ENCODE measurements at places on chromosomes 12 and 14.

DNA sequence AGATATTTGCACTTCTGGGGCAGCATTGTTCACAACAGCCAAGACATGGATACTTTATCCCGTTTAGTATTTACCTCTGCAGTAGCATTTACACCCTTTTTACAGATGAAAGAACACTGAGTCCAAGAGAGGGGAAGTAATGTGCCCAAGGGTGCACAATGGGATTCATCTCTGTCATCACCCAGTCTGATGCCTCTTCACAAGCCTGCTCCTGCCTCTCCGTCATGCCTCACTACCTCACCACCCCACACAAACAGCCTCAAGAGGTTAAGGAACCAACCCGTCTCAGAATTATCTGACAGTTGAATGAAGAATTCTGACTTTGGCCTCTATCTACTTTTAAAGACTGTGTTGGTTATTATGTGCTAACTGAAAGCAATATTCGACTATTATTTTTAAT lies 368.4 kb downstream of the ATP23 start:
- no peak for DNase-seq

DNA sequence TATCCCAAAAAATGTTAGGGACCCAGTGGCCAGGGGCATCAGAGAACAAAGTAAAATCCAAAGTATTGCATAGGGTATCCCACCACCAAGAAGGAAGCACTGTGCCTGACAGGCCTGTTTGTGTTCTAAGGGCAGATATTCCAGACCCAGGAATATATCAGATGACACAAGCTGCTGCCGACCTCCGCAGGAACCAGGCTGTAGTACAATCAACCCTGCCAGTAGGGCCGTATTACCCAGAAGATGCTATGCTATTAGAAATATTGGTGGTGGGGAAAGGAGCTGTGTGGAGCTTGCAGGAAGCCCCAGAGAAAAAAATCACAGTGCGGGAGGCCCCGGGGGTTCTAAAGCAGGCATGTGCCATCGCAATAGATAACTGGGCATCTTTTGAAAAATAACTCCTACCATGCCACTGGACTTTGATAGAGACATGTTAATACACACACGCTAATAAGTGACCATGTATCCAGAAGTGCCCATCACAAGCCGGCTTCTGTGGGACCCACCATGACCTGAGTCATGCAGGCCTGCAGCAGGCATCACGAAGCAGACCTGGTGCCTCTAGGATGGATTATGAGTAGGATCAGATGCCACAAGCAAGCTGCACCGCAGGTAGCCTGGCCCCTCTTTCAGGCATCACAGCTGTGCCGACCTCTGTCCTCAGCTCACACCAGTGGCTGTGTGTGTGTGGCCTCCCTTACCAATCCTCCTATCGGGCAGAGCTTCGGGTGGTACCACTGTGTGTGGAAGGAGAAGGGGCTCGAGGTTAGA lies 242.7 kb downstream of the BCL11B start:
- no peak for DNase-seq

- DNase-seq: no peak
These were observed 94.4 kb downstream of the PTPRR start for GRCh38 chr12:70826156-70826555.

DNA sequence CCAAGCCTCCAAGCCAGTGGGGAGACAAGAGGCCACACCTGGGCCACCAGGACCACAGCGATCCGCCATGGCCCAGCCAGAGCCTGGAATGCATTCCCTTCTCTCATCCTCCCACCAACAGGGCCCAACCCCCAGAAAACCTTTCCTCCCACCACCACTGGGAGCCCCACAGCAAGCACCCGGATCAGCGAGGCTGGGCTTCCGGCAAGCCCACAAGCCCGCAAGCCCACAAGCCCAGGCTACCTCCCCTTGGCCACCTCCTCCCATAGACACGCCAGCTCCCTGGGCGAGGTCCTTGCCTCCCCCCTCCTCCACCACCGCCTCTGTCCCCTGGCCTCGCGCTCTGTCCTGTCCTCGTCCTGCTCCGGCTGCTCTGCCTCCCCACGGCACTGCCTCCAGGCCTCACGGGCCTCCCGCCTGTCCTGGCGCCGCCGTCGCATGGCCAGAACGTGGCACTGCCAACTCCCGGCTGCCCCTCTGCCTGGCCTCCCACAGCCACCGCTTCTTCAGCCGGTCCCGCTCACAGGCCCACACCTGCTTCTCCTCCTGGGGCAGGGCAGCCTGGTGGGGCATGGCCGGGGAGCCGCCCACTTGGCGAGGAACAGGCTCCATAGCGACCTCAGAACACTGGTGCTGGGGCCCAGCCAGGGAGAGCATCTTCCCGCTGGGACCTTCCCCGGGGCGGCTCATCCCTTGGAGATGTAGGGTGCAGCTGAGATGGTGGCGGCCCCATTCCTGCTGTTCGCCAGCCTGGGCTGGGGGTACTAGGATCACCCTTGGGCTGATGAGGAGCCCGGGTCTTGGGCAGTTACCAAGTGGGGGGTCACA lies 5.6 kb downstream of the CDK2AP1 start:
- no peak for DNase-seq

DNA sequence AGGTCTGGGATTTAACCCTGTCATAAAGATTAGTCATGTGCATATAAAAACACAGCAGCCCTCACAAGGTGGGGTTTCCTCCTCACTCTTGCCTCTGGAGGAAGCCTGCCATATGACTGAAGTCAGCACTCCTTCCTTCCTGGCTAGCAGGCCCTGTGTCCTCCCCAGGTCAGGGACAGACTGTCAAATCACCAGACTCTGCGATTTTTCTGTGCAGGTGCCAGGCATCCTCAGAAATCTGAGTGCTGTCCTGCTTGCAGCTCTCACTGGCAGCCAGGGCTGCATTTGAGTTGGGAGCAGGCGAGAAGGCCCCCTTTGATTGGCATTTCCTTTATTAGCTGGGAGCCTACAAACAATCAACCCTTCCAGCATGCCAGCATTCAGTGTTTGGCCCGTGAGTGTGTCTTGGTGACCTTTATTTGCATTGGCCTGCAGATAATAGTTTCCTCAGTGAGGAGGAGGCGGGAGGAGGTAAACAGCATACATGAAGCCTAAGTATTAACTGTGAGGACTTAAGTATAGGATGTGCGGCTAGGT lies 183.8 kb upstream of the ARHGAP5 start:
- DNase-seq: no peak

GRCh38 chr12:130815028-130815741 lies 23.9 kb downstream of the STX2 start:
- DNase-seq: no peak

- DNase-seq: no peak
These were observed 1.9 kb upstream of the SCFD1 start for GRCh38 chr14:30620178-30620577.

DNA sequence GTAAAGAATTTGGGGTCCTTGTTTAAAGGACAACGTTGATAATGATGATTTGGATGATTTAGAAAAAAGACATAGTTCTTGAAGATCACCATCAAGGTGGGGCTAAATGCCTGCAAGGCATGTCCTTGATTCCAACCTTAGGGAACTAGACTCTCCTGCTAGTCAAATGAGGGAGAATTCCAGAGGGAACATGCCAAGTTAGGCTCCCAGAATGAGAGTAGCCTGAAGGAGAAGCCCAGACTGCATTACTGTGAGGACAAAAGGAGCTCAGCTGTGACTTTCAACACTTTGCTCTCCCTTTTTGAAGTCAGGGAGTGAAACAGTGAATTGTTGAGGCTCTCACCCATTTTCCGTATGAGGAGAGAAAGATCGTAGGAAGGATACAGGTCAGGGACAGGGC lies 95.2 kb upstream of the TBX3 start:
- no peak for DNase-seq

DNA sequence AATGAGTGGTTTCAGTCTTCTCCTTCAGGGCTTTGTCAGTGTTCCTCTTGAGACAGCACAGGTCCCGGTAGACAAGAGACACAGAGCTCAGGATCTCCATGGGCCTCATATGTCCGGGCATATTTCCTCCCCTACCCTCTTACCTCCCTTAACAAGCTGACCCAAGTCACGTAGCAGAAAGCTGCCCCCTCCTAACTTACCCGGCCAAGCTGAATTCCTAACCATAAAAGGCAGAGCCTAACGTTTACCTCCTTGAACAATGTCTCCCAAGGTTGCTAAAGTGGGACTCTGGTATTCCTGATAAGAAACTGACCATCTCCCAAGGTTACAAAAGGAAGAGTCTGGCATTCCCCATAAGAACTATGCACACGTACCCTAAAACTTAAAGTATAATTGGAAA lies 182.2 kb upstream of the USP15 start:
- no peak for DNase-seq

DNA sequence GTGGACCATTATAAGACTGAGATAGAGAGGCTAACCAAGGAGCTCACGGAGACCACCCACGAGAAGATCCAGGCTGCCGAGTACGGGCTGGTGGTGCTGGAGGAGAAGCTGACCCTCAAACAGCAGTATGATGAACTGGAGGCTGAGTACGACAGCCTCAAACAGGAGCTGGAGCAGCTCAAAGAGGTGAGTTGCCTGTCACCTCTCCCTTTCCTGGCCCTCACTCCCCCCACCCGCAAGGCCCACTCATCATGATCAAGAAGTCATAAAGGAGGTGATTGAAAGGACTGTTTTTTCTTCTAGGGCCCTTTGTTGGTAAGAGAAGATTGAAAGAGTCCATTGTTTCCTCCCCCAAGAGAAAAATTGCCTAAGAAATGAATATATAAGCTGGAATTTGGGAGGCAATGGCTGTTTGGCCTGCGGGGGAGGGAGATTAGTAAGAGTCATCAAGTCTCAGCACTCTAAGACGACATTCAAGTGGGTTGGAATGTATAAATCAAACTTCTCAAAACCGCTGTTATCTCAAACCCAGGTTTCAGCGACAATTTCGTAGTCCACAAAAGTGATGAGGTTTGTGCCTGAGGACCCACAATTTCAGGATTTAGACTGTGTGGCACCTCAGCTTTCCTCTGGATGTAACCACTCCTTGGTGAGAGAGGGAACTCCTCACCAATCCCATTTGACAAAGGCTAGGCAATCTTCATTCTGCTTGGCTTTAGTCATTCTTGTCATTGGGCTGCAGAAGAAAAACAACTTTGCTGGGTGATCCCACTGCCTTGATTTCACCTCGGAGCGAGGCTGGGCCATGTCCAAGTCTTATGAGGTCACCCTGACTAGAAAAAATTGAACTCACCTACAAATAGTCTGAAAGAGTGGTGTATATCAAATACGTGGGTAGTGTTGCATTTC lies 966 bp downstream of the BICD1 start:
- DNase-seq: no peak

GRCh38 chr14:106831322-106831720 lies 1304.9 kb downstream of the TMEM121 start:
- DNase-seq: no peak

GRCh38 chr12:64625243-64626077 lies 15.2 kb downstream of the RASSF3 start:
- no peak for DNase-seq

DNA sequence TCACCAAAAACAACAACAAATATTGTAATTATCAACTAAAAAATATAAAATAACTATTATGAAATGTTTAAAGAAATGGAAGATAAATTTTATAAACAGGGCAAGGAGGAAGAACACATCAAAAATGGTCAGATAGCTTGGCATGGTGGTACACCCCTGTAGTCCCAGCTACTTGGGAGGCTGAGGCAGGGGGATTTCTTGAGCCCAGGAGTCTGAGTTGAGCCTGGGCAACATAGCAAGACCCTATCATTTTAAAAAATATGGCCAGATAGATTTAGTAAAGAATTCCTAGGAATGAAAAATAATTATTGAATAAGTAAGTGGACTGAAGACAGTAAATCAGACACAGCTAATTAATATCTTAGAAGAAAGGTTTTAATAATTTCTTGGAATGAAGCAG lies 32.6 kb downstream of the ITPR2 start:
- no peak for DNase-seq

- no peak for DNase-seq
These were observed 32.7 kb downstream of the MED6 start for GRCh38 chr14:70567791-70568190.

GRCh38 chr14:106044949-106045596 lies 518.7 kb downstream of the TMEM121 start:
- DNase-seq: peak; percentile 68

DNA sequence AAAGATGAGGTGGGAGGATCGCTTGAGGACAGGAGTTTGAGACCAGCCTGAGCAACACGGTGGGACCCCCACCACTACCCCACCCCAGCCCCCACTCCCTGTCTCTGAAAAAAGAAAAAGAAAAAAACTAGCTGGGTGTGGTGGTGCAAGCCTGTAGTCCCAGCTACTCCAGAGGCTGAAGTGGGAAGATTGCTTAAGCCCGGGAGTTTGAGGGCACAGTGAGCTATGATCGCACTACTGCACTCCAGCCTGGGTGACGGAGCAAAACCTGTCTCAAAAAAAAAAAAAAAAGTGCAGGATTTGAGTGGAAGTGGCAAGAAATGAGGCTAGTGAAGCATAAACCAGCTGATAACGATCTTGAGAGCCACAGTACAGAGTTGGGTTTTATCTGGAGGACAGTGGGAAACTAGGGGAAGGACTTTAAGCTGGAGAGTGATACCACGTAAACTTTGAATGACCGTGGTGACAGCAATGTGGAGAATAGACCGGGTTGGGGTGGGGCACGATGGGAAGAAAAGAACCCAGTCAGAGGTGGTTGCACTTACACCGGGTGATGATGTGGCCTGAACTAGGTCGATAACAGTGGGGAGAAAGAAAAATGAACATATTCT lies 85.3 kb downstream of the TMEM260 start:
- DNase-seq: no peak
